ENCODE measurements at places on chromosomes 11 and 22.

DNA sequence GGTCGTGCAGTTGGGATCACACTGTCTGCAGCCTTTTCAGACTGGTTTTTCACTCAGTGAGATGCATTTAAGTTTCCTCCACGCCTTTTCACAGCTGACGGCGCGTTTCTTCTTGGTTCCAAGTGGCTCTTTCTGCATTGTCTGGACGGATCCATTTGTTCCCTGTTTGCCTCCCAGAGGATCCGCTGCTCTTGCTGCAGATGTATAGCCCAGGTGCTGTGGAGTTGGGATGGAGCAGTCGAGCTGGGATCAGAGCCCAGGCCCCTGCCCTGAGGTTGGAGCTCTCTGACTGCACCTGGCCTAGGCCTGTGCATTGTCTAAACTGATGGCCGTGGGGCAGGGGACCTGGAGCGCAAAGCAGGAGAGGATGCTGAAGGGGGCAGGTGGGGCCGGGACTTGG, 51.6 kb downstream of the PARVB start:
- no peak for DNase-seq

GRCh38 chr11:91326751-91327150, 897.9 kb upstream of the FAT3 start:
- DNase-seq: no peak

GRCh38 chr11:46457659-46458424, 66.3 kb upstream of the CHRM4 start:
- no peak for DNase-seq

DNA sequence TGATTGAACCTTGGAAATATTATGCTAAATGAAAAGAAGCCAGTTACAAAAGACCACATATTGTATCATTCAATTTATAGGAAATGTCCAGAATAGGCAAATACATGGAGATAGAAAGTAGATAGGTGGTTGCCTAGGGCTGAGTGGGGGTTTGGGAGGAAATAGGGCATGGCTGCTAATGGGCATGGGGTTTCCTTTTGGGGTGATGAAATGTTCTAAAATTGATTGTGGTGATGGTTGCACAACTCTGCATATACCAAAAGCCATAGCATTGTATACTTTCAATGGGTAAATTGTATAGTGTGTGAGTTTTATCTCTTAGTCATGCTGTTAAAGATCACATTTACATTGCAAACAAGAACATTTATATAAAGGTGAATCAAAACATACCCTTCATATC, 48.7 kb downstream of the LDLRAD3 start:
- DNase-seq: no peak

- DNase-seq: no peak
Measured at GRCh38 chr11:75485742-75486141, 40.0 kb downstream of the GDPD5 start.

GRCh38 chr11:79170321-79170720, 270.5 kb downstream of the TENM4 start:
- DNase-seq: no peak

- peak; percentile 53 for DNase-seq
Measured at GRCh38 chr11:126139111-126140091, 72.0 kb downstream of the RPUSD4 start.

- DNase-seq: peak; percentile 34
Measured at GRCh38 chr11:48013269-48013901, 33.0 kb downstream of the PTPRJ start.

GRCh38 chr11:111440416-111441205, 61.5 kb upstream of the POU2AF1 start:
- no peak for DNase-seq

- no peak for DNase-seq
Measured at GRCh38 chr22:39931251-39931650, 28.9 kb upstream of the TMA7B start.

DNA sequence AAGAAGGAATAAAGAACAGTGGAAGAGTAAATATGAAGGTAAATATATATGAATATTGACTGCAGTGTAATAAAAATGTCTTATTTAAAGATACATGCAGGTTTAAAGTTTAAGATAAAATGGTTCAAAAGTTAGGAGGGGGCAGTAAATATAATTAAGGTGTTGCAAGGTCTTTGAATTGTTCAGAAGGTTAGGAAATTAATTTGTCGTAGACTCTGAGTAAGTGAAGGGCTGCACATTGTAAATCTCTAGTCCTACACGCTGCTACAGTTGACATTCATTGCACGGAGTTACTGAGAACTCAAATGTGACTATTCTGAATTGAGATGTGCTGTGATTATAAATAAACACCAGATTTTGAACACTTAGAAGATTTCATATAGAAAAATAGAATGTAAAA, 69.8 kb upstream of the PRODH start:
- DNase-seq: no peak

DNA sequence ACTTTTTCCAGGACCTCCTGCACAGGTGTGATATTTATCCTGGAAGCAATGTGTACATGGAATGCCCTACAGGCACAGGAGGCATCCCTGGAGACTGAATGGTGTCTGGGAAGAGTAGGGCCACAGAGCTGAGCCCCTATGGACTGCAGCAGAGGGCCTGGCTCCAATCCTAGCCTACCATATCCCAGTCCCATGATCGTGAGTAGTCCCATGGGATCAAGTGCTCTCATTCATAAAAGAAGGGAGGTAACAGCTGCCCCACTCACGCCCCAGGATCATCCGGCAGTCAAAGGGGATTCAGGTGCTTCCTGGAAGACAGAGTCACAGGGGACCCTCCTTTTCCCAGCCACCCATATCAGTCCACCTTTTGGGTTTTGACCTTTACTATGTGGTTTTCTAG, 24.0 kb downstream of the ANKK1 start:
- DNase-seq: no peak

- DNase-seq: no peak
Measured at GRCh38 chr11:19827399-19828135, 114.9 kb downstream of the NAV2 start.

- DNase-seq: peak; percentile 71
Measured at GRCh38 chr11:69131644-69132300, 24.0 kb upstream of the SMIM38 start.

DNA sequence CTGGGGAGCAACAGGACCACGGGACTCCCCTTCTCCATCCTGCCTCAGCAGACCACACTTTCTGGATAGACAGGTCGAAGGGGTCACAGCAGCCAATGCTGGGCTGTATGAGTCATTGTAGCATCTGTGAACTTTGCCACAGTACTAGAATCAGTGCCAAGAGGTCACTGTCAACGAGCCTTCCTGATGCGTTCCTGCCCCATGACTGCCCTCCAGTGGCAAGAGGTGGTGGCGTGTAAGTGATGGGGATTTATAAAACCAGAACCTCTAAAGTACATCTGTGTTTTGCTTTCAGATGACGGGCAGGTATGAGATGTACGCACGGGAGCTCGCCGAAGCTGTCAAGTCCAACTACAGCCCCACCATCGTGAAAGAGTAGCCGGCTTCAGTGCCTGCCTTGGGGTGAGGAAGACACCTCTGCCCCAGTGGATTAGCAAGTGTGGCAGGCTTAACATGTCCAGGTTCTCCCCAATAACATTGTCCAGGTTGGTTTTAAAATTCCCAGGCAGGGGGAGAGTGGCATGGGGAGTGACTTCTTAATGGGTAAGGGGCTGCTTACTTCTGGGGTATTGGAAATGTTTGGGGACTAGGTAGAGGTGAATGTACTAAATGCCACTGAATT, 29.4 kb downstream of the GUCD1 start:
- peak; percentile 77 for DNase-seq

GRCh38 chr11:33000181-33000580, 15.5 kb upstream of the DEPDC7 start:
- no peak for DNase-seq

- no peak for DNase-seq
Measured at GRCh38 chr22:41003066-41003465, 51.9 kb downstream of the RBX1 start.

DNA sequence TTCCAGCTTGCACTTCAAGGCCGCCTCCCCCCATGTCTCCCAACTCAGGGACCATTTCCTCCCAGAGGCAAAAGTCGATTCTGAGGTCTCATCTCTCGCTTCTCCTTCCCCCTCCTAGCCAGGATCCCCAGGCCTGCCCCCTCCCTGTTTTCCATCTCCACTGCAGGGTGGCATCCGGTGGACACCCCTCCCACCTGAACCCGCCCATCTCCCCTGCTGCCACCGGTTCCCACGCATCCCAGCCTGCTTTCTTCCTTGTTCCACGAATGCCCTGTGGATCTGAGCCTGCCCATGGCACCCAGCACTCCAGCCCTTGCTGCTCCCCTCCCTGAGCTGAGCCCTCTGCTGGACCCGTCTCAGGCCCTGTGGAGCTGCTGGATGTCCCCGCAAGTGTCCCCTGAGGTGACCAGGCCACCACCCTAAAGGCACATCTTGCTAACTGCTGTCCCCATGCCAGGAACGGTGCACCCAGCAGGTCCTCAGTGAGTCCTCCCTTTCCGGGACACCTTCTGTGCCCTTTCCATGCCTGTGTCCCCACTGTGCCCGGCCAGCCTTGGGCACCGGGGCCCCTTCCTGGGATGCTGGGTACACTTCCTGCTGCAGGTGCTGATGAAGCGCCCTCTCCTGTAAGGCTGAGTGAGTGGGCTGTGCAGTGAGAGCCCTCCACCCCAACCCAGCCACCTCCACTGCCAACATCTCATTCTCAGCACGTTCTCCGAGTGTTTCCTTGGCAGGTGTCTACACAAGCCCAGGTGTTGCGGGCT, 936 bp downstream of the IL17REL start:
- DNase-seq: peak; percentile 5

GRCh38 chr22:50145721-50146438, 24.7 kb upstream of the PANX2 start:
- DNase-seq: no peak

GRCh38 chr11:13857828-13858227, 104.7 kb upstream of the SPON1 start:
- no peak for DNase-seq

DNA sequence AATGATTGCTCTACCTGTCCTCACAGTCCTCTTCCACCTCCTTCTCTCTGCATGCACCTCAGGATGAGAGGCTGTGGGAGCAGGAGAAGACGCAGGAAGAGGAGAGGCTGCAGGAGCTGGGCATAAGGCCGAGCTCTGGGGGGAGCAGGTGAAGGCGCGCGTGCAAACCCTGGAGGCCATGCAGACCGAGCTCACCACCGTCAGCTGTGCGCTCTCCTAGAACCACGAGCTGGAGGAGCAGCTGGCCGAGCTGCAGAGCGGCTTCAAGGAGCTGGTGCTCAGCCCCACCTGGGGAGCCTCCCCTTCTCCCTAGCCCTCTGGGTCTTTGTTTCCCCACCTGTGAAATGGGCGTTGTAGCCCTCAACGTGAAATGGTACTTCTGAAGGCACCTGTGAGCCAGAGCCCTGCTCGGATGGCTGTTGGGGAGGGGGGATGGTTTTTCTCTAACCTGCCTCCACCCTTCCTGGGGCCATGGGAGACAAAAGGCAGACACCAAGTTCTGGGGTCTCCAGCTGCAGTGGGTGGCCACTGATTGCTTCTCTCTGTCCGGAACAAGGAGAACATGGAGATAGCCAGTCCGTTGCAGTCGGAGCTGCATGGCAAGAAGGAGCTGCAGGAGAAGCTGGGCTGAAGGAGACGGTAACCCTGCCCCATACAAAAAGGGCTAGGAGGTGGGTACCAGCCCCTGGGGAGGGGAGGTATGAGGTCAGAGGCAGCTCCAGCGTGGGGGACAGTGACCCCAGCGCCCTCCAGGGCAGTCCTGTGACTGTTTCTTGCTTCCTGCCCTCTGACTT, 65.2 kb upstream of the A4GALT start:
- no peak for DNase-seq

DNA sequence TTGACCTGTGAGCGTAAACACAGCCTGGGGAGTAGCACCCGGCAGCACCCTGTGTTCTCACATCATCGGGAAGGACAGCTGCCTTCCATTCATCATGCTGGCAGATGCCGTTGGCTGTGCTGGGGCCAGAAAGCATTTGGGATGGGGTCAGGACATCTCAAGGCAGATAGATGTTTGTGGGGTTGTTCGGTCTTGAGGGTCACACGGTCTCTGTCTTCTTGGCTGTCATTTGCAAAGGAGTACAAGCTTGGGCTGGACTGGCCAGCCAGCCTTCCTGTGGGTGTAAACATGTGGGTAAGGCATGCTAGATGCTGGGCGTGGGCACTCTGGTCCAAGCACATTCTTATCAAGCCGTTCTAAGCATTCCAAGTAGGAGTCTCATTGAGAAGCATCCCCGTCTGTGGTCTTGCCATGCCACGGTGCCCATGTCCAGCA, 81.4 kb downstream of the TBC1D22A start:
- DNase-seq: no peak

DNA sequence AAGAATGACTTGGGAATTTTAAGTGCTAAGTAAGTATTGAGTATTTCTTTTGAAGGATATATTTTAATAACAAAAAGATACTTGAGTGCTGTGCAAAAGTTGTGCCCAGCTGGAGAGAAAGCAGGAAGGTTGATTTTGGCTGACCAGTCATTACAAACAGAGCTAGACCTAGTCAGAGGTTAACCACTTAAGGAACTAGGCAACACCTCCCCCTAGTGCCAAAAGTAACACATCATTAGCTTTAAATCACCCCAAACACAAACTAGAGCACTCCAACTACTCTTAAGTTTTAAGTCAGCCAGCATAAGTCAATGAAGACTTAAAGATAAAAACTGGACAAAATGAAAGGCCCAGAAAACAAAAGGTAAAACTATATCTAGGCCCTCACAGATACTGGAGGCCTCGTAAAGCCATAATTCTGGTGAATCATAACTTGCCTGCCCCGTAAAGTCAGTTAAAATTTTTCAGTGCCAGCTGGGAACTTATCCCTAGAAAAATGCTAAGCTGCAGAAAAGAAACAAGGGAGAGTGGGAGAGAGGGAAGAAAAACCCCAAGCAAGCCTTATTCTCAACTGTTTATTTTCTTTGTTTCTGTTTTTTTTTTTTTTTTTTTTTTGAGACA, 4.6 kb downstream of the TMEM9B start:
- DNase-seq: no peak

DNA sequence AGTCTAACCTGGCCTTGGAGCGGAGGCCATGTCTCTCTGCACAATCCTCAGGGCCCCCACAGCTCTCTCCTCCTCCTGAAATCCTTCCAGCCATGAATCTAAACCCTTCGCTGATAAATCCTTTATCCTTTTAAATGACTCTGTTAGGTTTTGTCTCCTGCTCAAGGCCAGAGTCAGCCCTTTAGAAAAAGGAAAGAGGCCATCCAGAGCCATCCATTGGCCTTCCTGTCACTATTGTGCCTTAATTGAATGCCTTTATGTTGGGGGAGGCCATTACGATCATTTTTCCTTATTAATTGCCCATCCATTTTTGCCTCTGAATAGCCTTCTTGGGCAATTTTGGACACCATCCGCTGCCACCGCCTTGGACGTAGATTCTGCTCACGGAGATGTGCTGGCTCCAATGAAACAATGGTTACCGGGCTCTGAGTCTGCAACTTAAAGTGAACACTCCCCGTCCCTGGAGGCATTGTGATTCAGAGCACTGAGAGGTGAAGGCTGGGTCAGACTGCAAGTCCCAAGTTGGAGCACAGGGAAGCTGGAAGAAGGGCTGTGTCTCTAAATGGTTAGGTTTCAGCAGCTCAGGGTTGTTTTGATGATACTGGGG, 213.0 kb upstream of the E2F8 start:
- DNase-seq: no peak

DNA sequence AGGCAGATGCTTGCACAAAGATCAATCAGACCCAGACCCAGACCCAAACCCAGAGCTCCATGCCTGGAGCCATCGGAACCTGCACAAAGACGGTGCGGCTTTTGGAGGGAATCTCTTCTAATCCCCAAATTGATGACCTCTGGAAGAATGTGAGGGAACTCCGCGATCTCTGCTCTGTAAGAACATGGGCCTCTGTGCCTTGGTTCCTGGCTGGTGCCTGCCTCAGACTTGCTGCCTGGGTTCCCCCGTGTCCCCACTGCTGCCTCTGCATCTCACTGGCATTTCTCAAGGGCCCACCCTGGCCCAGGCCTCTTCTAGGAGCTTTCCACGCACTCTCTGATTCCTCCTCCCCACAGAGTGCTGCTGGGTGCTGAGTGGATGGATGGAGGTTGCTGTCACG, 1044.4 kb downstream of the TBC1D22A start:
- DNase-seq: no peak

Measured in left ventricle myocardium inferior (tissue), 1 donor.